ENCODE measurements at places on chromosomes 12 and 14.

DNA sequence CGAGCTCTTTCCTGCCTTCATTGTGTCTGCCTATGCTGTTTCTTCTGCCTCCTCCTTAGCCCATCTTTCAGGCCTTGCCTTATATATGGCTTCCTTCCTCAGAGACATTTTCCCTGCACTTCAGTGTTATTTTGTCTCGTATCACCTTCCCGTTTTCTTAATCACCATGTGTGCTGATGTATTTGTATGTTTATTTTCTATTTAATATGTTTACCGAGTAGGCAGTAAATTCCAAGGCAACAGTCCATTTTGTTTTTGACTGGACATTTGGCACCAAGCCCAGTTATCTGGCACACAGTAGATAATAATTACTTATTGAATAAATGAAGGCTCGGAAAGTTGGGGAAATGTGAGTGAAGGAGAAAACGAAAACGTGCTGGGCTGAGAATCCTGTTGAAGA lies 4.6 kb upstream of the POU6F1 start:
- no peak for DNase-seq

DNA sequence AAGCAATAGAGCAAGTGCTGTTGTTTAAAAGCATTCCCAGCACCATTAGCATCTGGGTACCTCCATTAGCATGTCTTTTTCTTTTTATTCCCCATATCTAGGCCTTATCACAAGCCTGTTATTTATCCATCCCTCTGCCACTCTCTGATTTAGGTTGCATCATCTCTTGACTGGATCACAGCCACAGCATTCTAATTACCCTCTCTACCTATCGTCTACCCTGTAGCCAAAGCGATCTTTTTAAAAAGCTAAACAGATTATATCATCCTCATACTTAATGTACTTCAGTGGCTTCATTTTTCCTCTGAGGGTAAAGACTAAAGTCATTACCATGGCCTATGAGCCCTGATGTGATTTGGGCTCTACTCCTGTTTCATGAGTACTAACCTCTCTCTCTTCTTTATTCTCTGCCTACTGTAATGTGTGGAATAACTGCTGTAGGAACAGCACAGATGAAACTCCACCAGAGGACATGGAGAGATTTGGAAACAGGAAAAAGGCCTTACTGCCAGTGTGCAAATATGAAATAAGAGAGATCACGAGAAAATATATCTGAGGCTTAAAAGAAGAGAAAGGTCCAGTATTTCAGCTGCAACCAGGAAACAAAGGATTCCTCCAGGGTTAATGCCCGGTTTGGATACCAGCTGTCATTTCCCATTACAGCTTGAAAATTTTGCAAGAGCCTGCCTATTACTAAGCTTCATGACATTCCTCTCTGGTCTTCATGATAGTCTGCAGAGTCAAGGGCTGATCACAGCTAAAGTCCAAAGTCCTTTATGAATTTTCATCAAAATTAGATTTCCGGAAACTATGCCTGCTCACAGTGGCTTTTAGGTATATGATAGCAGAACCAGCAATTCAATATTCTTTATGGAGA lies 422.5 kb upstream of the PDE3A start:
- DNase-seq: peak; percentile 61

GRCh38 chr12:131044136-131044535 lies 90.4 kb downstream of the ADGRD1 start:
- DNase-seq: no peak

GRCh38 chr14:74459976-74460375 lies 33.1 kb downstream of the NPC2 start:
- DNase-seq: no peak

DNA sequence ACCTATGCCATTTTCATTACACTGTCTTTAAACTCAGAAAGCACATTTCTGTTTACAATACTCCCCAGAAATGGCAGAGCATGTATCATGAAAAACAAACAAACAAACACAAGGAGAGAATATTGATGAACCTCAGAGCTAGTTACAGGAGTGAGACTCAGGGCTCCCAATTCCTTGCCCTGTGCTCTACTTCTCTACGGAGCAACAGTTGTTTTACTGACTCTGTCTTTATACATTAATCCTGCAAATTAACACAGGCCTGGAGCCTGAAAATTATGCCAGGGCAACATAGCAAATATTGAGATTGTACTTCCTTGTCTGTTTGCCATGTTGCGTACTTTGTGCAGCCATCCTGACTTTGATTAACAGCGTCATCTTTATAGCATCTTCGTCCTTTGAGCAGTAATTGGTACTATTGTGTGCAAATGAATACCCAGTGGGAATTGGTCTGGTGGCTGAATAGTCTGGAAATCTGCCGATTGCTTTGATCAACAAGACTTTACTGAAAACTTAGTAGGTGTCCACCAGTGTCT lies 15.2 kb upstream of the AKAP6 start:
- DNase-seq: no peak

DNA sequence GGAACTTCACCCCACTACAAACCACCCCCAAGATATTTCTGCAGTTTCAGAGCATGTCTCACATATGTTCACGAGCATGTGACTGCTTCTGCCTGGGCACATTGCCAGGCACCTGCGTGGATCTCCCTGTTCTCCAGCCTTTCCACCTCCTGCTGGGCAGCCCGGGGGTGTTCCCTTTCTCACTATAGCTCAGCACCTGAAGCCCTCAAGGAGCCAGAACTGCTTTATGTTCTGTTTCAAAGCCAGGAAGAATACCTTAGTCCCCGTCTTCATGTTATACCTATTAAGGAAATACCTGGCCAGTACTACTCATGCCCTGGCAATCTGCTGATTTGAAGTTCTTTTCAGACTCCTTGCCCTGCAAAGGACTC lies 4.2 kb upstream of the FGF6 start:
- peak; percentile 57 for DNase-seq

DNA sequence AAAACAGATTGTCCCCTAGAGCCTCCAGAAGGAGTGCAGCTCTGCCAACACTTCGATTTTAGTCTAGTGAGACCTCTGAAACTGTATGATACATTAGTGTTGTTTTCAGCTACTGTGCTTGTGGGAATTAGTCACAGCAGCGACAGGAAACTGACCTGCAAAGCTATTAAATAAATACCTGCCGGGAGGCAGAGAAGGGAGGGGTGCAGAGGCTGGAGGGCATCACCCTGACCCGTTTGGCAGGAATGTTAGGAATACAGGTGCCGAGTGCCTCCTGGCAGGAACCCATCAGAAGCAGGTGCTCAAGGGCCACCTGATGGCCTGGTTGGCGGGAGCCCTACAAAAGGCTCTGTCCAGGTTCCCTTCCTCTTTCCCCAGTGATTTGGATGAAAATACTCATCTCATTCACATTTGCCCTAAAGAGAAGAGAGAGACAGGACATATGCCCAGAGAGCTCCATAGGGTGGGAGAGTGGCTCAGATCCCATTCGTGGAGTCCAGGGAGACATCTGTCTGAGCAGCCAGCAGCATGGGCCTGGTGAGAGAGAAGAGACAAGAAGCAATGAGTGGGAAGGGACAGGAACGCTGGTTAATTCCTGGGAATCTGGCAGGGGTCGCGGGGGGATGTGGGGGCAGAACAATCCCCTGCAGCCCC lies 44.6 kb downstream of the C14orf132 start:
- no peak for DNase-seq

DNA sequence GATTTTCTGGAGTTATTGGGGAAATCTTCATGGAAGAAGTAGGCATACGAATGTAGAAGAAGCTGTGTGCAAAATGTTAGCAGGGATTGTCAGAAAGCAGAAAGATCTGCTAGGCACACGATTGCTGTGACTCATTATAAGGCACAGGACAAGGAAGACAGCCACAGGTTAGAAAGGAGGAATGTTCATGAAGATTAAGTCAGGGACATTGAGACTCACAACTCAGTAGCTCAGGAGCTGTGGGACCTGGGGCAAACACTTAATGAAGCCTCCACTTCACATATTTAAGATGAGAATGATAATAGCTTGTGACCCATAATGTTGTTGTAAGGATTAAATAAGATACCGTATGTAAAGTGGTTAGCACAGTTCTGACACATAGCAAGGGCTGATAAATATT lies 26.6 kb upstream of the RTRAF start:
- no peak for DNase-seq

- peak; percentile 36 for DNase-seq
Observed at GRCh38 chr12:3950714-3951320, 77.6 kb upstream of the PARP11 start.

DNA sequence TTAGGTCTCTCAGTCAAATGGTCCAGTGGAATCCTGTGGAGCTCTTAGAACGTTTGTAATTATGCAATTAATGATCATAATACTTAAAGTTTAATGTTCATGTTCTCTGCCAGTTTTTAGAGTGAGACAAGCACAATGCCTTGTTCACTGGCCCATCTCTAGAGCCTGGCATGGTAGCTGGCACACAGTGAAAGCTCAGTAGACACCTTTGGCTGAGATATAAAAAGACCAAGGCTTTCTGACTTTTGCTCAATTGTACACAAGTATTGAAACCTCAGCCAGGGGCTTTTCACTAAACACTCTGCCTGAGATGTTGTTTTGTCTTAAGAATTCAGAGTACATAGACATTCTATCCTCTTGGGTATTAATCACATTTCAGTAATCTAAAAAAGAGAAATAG lies 241.8 kb upstream of the ATP2B1 start:
- no peak for DNase-seq

GRCh38 chr12:92193063-92193462 lies 47.4 kb upstream of the BTG1 start:
- DNase-seq: no peak

DNA sequence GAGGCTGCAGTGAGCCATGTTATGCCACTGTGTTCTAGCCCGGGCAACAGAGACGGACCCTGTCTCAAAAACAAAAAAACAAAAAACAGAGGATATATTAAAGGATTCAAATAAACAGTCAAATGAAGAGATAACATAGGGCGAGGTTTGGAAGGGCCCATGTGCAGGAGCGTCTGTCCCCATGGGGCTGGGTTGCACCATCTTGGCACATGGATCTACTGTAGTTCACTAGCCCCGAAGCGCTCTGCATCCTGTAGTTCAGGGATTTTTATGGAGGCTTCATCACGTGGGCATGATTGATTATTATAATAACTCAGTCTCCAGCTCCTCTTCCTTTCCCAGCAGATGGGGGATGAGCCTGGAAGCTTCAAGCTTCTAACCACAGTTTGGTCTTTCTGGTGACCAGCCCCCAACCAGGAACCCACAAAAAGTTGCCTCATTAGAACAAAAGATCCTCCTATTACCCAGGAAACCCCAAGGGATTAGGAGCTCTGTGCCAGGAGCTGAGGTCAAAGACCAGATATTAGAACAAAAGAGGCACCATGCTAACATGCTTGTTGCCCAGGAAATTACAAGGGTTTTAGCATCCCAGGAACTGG lies 59.9 kb downstream of the HCAR2 start:
- no peak for DNase-seq

DNA sequence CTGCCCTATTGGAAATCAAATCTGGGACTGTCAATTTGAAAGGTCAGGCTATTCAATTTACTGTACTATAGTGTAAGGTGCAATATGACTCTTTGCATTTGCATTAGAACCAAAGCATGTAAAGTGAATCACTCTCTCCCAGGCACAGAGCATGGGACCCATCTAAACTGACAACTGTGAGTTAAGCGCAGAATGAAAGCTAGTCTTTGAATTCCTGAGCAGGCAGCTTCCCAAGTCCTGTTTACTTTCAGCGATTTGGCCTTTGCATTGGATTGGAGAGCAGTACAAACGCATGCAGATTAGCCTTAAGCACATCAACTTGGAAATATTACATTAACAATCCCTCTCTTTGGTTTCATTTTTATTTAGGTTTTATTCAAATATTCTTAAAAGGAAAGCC lies 74.6 kb downstream of the RERG start:
- DNase-seq: peak; percentile 66

DNA sequence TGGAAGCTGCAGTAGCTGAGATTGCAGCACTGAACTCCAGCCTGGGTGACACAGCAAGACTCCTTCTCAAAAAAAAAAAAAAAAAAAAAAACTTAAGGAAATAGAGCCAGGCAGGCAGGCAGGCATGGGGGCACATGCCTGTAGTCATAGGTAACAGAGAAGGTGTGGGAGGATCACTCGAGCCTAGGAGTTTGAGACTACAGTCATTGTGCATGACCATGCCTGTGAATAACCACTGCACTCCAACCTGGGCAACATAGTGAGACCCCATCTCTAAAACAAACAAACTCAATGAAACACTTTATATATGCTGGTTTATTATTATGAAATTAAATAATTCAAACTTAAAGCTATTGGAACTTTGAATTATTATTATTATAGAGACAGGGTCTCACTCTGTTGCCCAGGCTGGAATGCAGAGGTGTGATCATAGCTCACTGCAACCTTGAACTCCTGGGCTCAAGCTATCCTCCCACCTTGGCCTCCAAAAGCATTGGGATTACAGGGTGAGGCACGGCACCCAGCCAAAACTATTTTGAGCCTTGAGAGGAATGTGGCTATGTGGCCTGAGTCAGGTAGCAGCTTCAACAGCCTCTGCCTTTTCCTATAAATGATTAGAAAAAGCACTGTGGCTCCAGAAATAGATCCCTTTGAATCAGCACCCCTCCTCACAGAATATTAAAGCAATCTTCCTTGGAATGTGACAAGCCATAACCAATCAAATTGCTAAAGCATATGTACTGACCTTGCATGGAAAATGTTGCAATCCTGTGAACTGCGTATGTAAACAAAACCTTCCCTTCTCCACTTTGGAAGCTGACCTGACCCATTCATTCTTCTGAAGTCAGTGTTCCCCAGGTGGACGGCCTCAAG lies 34.7 kb upstream of the YY1 start:
- no peak for DNase-seq

- DNase-seq: peak; percentile 92
Observed at GRCh38 chr12:58907391-58907790, 12.9 kb downstream of the LRIG3 start.

GRCh38 chr14:103185051-103186029 lies 62.1 kb downstream of the TNFAIP2 start:
- DNase-seq: peak; percentile 75

GRCh38 chr12:131774576-131775391 lies 53.4 kb upstream of the MMP17 start:
- DNase-seq: no peak

- DNase-seq: no peak
Observed at GRCh38 chr12:114286145-114286544, 119.8 kb downstream of the TBX5 start.

DNA sequence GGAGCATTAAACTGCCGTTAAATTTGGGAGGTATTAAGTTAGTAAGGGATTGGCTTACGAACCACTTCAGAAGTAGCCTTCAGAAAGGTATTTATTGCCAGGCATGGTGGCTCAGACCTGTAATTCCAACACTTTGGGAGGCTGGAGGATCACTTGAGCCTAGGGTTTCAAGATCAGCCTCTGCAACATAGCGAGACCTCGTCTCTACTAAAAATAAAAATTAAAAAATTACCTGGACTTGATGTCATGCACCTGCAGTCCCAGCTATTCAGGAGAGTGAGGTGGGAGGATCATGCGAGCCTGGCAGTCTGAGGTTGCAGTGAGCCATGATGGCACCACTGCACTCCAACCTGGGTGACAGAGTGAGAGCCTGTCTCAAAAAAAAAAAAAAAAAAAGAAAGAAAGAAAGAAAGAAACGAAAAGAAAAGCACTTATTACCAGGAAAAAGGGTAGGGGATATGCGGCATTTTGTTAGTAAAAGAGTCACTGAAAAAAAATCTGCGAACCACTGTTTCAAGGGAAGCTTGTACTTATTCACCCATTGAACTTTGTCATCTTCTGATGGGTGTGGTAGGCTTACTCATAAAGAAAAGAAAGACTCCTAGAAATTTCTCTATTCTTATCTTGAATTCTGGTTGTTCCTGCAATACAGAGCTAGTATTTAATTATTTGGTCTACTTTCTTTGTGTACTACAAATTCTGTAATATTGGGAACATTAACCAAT lies 33.6 kb upstream of the PLEKHA5 start:
- DNase-seq: no peak
